ENCODE measurements at places on chromosomes 2 and 18.

DNA sequence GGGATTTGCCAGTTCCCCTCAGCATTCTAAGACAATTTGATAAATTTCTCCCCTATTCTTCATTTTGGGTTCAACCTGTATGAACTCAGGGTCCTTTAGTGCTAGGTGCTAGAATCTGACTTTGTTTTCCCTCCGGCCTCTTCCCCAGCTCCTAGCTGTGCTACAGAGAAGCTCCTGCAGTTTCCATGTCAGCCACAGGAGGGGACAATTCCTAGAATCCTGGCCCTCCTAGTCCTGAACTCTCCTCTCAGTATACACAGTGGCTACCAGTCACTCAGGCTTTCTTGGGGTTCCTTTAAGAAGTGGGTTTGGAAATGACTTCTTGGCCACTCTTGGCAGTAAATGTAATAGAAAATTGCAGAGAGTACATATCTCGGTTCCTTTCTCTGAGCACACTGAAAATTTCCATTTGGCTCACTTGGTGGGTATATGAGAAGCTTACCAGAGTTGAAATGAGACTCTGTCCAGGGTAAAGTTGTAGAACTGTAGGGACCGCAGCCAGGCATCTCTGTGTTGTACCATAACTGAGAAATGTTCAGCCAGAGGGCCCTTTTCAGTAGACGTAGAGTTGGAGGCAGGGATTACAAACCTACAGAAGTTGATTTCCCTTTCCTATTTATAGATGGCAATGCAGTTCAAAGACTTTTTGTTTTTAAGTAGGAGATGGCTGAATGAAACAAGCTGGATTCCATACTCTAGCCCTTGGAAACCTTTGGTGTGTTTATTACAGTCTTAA, 5.0 kb upstream of the CHST10 start:
- H3K27me3 ChIP-seq, result no peaks in the 10 kb centered on the region
- H3K36me3 ChIP-seq, result no peaks in the 10 kb centered on the region
- peak; percentile 85 for DNase-seq
- no peak overlapping the region for H3K27ac ChIP-seq
- no peak overlapping the region for H3K4me3 ChIP-seq

DNA sequence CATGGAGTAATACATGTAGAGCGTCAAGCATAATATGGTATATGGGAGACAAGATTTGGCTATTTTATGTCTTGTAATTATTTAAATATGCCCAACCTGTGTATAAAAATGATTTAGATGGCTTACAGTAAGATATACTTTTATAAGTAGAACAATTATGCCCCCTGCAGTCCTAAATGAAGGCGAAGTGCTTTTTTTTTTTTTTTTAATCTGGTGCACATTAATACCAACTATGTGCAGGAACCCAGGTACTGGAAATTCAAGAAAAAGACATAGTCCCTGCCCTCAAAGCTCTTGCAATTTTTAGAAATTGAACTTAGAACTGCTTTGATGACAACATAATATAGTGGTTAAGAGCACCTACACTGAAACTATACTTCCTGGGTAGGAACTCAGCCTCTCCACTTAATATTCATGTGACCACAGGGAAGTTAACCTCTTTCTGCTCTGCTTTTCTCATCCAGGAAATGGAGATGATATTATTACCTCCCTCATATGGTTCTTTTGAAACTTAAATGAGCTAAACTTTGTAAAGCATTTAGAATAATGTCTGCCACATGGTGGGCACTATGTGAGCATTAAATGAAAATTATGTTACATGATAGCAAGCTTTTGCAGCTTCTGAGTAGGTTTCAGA, 38.1 kb downstream of the AFTPH start:
- H3K27ac ChIP-seq, result no peak overlapping the region
- no peaks in the 10 kb centered on the region for H3K27me3 ChIP-seq
- H3K4me3 ChIP-seq, result no peak overlapping the region
- DNase-seq, result no peak
- H3K4me1 ChIP-seq, result no peaks in the 10 kb centered on the region
- H3K36me3 ChIP-seq, result no peaks in the 10 kb centered on the region

GRCh38 chr18:63160172-63160995, 159.2 kb downstream of the BCL2 start:
- H3K27ac ChIP-seq, result no peak overlapping the region
- H3K27me3 ChIP-seq, result peaks cover 5% of the 10 kb centered on the region
- H3K36me3 ChIP-seq, result no peaks in the 10 kb centered on the region
- DNase-seq, result no peak
- H3K4me1 ChIP-seq, result no peaks in the 10 kb centered on the region
- no peak overlapping the region for H3K4me3 ChIP-seq

- peak; percentile 10 for DNase-seq
- H3K36me3 ChIP-seq, result no peaks in the 10 kb centered on the region
- no peaks in the 10 kb centered on the region for H3K4me1 ChIP-seq
- H3K27ac ChIP-seq, result no peak overlapping the region
- H3K27me3 ChIP-seq, result no peaks in the 10 kb centered on the region
These were observed 208.0 kb downstream of the LOXHD1 start for GRCh38 chr18:46449033-46449432.

- no peak overlapping the region for H3K4me3 ChIP-seq
- no peaks in the 10 kb centered on the region for H3K36me3 ChIP-seq
- H3K4me1 ChIP-seq, result peaks cover 14% of the 10 kb centered on the region
- DNase-seq, result no peak
- H3K27me3 ChIP-seq, result no peaks in the 10 kb centered on the region
These were observed 1590.0 kb upstream of the LRRTM1 start for GRCh38 chr2:81894451-81894990.

- H3K27me3 ChIP-seq, result no peaks in the 10 kb centered on the region
- no peak for DNase-seq
- H3K27ac ChIP-seq, result no peak overlapping the region
- no peaks in the 10 kb centered on the region for H3K36me3 ChIP-seq
- H3K4me1 ChIP-seq, result no peaks in the 10 kb centered on the region
These were observed 315.4 kb upstream of the CHST9 start for GRCh38 chr18:27500531-27500930.

- H3K4me3 ChIP-seq, result no peak overlapping the region
- no peak overlapping the region for H3K27ac ChIP-seq
- DNase-seq, result peak; percentile 67
- no peaks in the 10 kb centered on the region for H3K36me3 ChIP-seq
- no peaks in the 10 kb centered on the region for H3K4me1 ChIP-seq
These were observed 17.5 kb upstream of the ILKAP start for GRCh38 chr2:238220892-238221521.

DNA sequence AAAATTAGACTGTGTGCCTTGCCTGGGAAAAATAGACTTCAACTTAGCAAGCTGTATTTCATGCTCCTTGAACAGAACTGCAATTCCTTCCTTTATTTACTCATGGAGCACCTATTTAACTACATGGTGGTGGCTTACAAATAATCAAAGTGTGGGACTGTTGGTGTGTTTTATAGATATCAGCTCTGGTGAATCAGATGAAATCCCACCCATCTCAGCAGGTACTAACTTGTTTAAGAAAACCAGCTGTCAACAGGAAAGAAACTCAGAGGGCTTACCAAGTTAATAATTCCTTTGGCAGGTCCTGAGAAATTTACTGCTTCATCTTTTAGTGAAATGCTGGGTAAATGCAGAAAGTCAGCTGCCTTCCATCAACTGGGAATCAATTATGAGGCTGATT, 830.6 kb downstream of the SLC4A3 start:
- no peak overlapping the region for H3K27ac ChIP-seq
- no peak for DNase-seq
- H3K4me1 ChIP-seq, result no peaks in the 10 kb centered on the region

DNA sequence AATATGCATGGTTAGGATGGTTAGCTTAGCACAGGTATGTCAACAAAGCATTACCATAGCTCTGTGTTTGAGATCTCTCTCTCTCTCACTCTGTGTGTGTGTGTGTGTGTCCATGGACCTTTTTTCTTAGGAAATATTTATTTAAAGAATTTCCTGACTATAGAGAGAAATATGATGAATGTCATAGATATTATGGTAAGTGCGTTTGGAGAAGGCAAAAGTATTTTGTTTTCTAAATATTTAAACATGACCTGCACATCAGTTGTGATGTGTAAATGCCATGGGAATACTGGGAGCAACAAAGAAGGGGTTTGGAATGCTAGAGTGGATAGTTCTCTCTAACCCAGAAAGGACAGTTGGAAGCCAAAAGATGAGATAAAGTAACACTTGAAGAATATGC, 3.9 kb upstream of the TMEM178A start:
- no peaks in the 10 kb centered on the region for H3K36me3 ChIP-seq
- H3K27me3 ChIP-seq, result peaks cover 20% of the 10 kb centered on the region
- no peak overlapping the region for H3K27ac ChIP-seq
